ENCODE measurements at places on chromosomes 13 and 19.

DNA sequence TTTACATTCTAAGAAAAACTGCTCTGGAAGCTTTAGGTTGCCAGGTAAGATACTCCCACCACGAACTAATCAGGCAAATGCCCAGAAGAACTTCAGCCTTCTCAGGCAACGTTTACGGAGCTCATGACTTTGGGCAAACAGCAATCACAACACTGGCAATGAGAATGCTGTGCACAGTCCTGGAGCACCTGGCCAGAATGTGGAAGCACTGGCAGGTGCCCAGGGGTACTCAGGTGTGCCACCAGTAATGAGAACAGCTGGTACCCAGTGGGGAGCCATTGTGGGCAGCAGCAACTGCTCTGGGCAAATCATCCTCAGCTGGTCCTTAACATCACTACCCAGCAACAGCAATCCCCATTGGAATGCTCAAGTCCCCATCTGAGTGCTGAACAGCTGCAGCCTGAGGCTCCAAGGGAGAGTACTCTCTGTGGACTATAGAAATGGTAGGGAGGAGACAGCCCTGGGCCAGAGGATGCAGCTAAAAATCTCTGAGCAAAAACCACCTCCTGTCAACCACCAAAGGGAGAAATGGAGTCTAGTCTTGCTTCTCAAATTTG lies 210.0 kb downstream of the FOXO1 start:
- DNase-seq = no peak

DNA sequence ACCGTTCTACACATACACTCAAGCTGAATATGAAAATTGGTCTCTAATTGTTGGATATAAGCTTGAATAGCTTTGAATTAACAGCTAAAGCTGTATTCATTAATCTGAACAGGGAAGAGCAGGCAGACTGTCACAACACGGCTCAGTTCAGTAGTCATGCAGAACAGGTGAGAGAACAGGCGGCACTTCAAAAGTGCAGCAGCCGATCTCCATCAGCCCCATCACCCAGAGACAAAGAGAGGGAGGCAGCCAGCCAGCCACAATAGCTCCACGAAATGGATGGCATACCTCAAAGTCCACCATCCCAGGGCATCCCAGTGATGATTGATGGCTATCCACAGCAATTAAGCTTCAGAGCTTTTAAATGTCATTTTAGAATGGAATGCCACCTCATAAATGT lies 419.2 kb downstream of the OLFM4 start:
- DNase-seq = no peak

- no peak for DNase-seq
Measured at GRCh38 chr13:75052616-75053015, 429.4 kb downstream of the TBC1D4 start.

- no peak for DNase-seq
Measured at GRCh38 chr13:113997845-113998751, 24.2 kb upstream of the C13orf46 start.

GRCh38 chr13:110349239-110349638 lies 42.2 kb downstream of the COL4A2 start:
- no peak for DNase-seq

GRCh38 chr13:67515895-67516294 lies 285.8 kb upstream of the PCDH9 start:
- DNase-seq = no peak

DNA sequence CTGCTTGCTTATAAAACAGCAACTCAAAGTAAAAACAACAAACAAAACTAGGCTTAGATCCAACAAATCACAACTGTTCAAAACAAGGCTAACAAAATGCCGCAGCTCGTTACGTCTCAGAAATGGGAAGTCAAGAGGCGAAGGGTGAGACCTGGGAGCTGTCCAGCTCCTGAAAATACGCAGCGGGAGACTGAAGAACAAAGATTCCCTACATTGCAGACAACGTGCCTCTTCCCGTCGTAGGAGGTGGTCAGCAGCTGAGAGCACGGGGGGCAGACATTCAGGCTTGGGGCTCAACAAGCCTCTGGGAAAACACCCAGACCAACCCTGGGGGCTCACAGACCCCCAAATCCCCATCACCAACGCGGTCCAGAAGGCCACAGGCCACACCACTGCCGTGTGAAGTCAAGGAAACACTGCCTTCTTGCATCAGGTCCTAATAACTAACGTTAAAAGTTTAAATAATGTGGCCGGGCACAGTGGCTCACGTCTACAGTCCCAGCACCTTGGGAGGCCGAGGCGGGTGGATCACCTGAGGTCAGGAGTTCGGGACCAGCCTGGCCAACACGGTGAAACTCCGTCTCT lies 13.5 kb downstream of the PLPP2 start:
- no peak for DNase-seq

GRCh38 chr13:33199289-33199850 lies 86.2 kb downstream of the STARD13 start:
- no peak for DNase-seq

Measured in stimulated activated CD4-positive, alpha-beta T cell treated with anti-CD3 and anti-CD28 coated beads, TNF-alpha, amount 100 ng/mL, for 4 hours (primary cell).